Left lung (tissue), 14 donors: ENCODE measurements at places on chromosomes 5 and 9. TPM values are rescaled to one million over a fixed set of nuclear protein-coding genes. Genes with fewer than 3 reads are reported as not detected.

- no peak overlapping the region for H3K4me3 ChIP-seq
- H3K27ac ChIP-seq, result no peak overlapping the region
- H3K36me3 ChIP-seq, result no peaks in the 10 kb centered on the region
- no peaks in the 10 kb centered on the region for H3K4me1 ChIP-seq
- no peak for DNase-seq
These were observed 233.3 kb downstream of the CDH9 start for GRCh38 chr5:26805076-26805475.

DNA sequence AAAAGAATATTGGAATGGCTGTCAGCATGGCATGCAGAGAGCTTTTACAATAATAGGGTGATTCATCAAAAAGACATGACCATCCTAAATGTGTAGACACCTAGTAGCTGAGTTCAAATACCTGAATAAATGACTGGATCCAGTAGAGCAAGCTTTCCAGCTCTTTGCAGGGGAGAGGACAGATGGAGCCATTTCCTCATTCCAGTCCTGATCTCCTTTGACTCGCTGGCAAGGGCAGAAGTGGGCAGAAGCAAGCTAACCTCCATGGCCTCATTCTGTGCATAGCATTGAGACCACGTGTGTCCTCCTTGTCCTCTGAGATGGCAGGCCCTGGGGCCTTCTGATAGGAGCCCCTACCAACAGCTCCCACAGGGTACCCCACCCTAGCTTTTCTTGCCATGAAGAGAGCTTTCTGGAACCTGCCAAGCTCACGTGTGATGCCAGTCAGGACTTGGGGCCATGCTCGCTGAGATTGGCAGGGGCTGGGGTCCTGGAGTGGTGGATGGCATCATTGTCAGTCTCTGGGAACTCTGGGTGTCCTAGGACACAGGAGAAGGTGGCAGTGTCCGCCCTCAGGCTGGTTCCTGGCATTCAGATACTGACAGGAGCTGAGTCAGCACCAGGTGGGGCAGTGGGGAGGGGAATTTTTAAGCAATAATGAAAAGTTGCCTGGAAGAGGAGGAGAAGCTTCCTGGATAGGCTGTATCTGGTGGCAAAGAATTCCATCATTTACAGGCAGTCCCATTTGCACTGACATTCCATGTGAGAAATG is 33.6 kb downstream of the WWC1 start:
- no peaks in the 10 kb centered on the region for H3K36me3 ChIP-seq
- H3K4me1 ChIP-seq, result peaks cover 19% of the 10 kb centered on the region
- no peak overlapping the region for H3K4me3 ChIP-seq
- H3K27ac ChIP-seq, result no peak overlapping the region

GRCh38 chr5:145854651-145855258 is 18.1 kb downstream of the GRXCR2 start:
- no peak for DNase-seq
- H3K4me3 ChIP-seq, result no peak overlapping the region
- no peaks in the 10 kb centered on the region for H3K4me1 ChIP-seq
- no peaks in the 10 kb centered on the region for H3K27me3 ChIP-seq
- no peaks in the 10 kb centered on the region for H3K36me3 ChIP-seq

- DNase-seq, result no peak
- no peaks in the 10 kb centered on the region for H3K27me3 ChIP-seq
- H3K4me3 ChIP-seq, result no peak overlapping the region
- H3K36me3 ChIP-seq, result no peaks in the 10 kb centered on the region
- H3K27ac ChIP-seq, result no peak overlapping the region
These were observed 194.8 kb downstream of the SYK start for GRCh38 chr9:90996154-90997065.

DNA sequence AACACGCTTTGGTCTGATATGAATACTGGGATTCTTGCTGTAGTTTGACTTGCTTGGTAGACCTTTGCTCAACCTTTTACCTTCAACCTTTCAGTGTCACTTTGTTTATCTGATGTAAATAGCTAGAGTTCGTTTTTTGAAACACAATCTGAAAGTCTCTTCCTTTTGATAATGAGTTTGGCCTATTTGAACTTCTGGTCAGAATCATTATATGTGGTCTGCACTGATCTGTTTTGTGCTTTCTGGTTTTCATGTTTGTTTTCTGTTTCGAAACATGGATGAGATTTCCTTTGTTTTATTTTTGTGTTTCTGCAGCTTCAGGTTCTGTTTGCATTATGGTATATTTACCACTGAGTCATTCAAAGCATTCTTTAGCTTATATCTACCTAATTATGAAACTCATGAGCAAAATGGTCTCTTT is 217.5 kb downstream of the GABBR2 start:
- H3K36me3 ChIP-seq, result no peaks in the 10 kb centered on the region
- H3K4me3 ChIP-seq, result no peak overlapping the region
- no peak for DNase-seq
- no peak overlapping the region for H3K27ac ChIP-seq

The CCNJL gene
- total RNA-seq, result 16.0 TPM

The OTULINL gene
- total RNA-seq, result 54.7 TPM
